ENCODE measurements at places on chromosomes 2 and 18.

- no peak for DNase-seq
These were observed 23.9 kb downstream of the EFR3B start for GRCh38 chr2:25065768-25066167.

- no peak for DNase-seq
These were observed 42.1 kb upstream of the KCNG2 start for GRCh38 chr18:79755496-79756142.

GRCh38 chr2:36831185-36831584 is 134.7 kb downstream of the VIT start:
- no peak for DNase-seq

DNA sequence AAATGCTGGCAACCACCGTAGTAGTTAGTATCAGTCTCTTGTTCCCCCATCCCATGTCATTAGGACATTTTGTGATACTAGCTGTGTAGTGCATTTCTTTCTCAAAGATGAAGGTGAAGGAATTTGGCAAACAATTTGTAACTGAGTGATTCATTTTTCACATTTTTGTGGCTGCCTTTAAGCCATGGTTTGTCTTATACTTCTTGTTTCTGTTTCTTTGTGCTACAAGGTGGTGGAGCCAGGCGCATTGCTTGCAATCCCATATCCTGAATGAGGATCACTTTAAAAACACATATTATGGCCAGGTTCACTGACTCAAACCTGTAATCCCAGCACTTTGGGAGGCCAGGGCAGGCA is 40.6 kb downstream of the GPD2 start:
- no peak for DNase-seq

DNA sequence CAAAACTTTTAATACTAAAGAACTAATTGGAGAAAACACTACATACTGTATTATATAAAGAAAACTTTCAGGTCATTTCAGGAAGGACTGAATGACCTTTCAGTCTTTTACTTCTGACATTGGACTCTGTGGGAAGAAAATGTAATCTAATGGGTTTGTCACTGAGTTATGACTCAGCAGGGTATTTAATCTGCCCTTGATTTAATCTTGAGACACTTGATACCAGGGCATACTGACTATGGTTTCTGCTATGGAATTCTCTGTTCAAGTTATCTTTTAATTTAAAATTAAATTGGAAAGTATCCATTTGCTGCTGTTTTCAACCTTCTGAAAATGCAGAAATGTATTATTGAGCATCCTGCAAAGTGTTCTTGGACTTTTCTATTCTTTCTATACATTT is 354.2 kb upstream of the GALNT5 start:
- no peak for DNase-seq

GRCh38 chr2:157178874-157179273 is 78.6 kb upstream of the GALNT5 start:
- no peak for DNase-seq

DNA sequence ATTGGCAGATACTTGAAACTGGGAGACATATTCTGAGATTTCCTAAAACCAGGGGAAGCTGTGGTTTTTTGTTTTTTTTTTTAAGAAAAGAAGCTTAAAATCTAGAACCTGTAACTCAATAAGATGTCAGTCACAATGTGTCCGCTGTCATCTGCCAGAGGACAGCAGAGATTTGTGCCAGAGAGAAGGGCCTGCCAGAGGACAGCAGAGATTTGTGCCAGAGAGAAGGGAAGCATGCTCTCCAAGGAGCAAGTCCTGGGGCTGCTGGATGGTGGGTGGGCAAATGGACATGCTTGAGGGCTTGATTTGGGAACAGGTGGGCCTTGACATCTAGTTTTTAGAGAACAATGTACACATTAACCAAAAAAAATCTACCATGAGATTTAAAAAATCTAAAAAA is 77.9 kb downstream of the CCDC93 start:
- no peak for DNase-seq

GRCh38 chr2:238688193-238689153 is 159.4 kb upstream of the TWIST2 start:
- DNase-seq = no peak

GRCh38 chr2:20747317-20747716 is 75.6 kb downstream of the LDAH start:
- no peak for DNase-seq

Data from left lobe of liver (tissue), 2 donors.